Stomach (tissue), 19 donors: ENCODE measurements at places on chromosomes 2 and 18. TPM values are rescaled to one million over a fixed set of nuclear protein-coding genes. Genes with fewer than 3 reads are reported as not detected.

DNA sequence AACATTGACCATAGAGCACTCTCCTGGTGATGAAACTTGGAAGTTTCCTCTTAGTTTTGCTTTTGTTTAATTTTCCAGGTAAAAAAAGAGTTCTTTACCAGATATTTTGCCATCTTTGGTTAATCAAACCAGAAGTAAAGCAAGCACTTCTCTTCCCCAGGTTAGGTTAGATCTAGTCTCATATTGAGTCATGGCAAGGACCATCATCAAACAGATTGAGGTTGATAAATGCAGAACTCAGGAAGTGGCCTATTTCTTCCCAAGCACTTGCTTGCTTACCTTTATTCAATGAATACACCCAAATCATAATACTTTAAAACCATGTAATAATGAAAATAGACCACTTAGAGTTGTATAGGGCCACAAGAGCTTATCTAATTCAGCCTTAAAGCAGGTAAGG lies 23.4 kb downstream of the DNAH6 start:
- no peaks in the 10 kb centered on the region for H3K4me1 ChIP-seq
- H3K36me3 ChIP-seq: no peaks in the 10 kb centered on the region
- H3K27ac ChIP-seq: no peak overlapping the region
- H3K4me3 ChIP-seq: no peak overlapping the region
- H3K27me3 ChIP-seq: no peaks in the 10 kb centered on the region

GRCh38 chr18:21826196-21826595 lies 85.6 kb downstream of the MIB1 start:
- DNase-seq: no peak
- no peak overlapping the region for H3K4me3 ChIP-seq
- peaks cover 16% of the 10 kb centered on the region for H3K4me1 ChIP-seq

GRCh38 chr2:13651684-13652131 lies 935.0 kb downstream of the TRIB2 start:
- no peak overlapping the region for H3K4me3 ChIP-seq
- H3K27ac ChIP-seq: no peak overlapping the region
- H3K4me1 ChIP-seq: no peaks in the 10 kb centered on the region
- H3K36me3 ChIP-seq: no peaks in the 10 kb centered on the region

- H3K27ac ChIP-seq: no peak overlapping the region
- H3K4me1 ChIP-seq: no peaks in the 10 kb centered on the region
- no peak for DNase-seq
- no peak overlapping the region for H3K4me3 ChIP-seq
- H3K36me3 ChIP-seq: no peaks in the 10 kb centered on the region
- H3K27me3 ChIP-seq: no peaks in the 10 kb centered on the region
Observed at GRCh38 chr2:205056151-205056561, 510.9 kb downstream of the PARD3B start.

Gene HOXD9
- not detected for total RNA-seq

Gene NGEF
- total RNA-seq: 7.6 TPM

DNA sequence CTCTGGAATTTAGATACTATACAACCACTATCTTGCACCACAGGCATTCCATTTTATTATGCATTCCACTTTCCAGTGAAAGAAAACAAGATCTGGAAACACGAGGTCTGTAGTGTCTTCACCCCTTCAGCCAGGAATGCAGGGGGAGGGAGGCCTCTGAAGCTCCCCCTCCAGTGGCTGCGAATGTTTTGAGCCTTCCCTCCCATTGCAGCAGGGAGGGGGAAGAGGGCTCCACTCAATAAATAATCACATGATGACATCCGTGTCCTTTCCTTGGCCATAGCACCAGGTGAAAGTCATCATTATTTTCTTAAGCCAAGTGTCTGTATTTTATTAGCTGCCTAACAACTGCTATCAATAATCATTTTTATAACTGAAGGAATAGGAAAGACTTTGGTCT lies 38.6 kb downstream of the ALPK2 start:
- H3K4me1 ChIP-seq: peaks cover 22% of the 10 kb centered on the region
- no peak for DNase-seq
- H3K27ac ChIP-seq: no peak overlapping the region
- H3K36me3 ChIP-seq: no peaks in the 10 kb centered on the region

DNA sequence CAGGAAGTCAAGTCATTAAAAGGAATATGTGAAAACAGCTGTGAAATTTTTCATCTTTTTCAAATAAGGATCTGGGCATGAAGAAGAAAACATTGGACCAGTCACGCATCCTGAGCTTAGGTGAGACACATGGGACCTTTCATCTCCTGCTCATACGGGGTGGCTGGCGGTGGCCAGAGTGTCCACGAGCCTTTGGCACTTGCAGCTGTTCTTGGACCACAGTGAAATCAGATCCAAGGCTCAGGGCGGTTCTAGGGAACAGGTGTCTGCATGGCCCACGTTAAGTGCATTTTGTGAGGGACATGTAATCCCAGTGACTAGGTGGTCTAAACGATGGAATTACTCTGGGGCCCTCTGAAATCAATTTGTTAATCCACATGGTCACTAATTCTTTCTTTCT lies 212.7 kb upstream of the COPS8 start:
- H3K4me3 ChIP-seq: no peak overlapping the region
- H3K27ac ChIP-seq: no peak overlapping the region
- DNase-seq: no peak
- no peaks in the 10 kb centered on the region for H3K36me3 ChIP-seq

- H3K27ac ChIP-seq: no peak overlapping the region
- no peaks in the 10 kb centered on the region for H3K4me1 ChIP-seq
- H3K27me3 ChIP-seq: no peaks in the 10 kb centered on the region
- no peak for DNase-seq
- H3K36me3 ChIP-seq: no peaks in the 10 kb centered on the region
Observed at GRCh38 chr2:160621748-160622147, 128.1 kb upstream of the RBMS1 start.

DNA sequence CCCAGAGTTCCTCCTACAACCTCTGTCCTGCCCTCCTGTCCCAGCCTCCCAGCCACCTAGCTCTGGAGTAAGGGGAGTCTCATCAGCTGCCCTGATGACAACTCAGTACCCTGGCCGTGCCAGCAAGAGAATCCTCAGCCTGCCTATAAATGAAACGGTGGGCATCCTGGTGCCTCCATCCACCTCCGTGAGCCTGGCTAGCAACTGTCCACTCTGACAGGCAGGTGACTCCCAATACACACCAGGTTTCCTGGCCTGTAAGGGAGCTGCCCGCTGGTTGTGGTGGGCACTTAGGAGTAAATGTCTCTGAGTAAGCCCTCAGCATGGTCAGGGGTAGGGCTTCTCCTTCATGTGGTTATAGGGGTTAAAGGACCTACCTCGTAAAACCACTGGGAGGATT lies 81.5 kb downstream of the XDH start:
- no peaks in the 10 kb centered on the region for H3K4me1 ChIP-seq
- H3K36me3 ChIP-seq: no peaks in the 10 kb centered on the region
- no peaks in the 10 kb centered on the region for H3K27me3 ChIP-seq
- H3K4me3 ChIP-seq: no peak overlapping the region
- no peak overlapping the region for H3K27ac ChIP-seq
- DNase-seq: no peak

Gene DNAH7
- total RNA-seq: 1.3 TPM

- H3K4me1 ChIP-seq: peaks cover 80% of the 10 kb centered on the region
- H3K4me3 ChIP-seq: no peak overlapping the region
- H3K27me3 ChIP-seq: no peaks in the 10 kb centered on the region
- H3K36me3 ChIP-seq: peaks cover 7% of the 10 kb centered on the region
Observed at GRCh38 chr18:9933865-9934264, 20.0 kb downstream of the VAPA start.

DNA sequence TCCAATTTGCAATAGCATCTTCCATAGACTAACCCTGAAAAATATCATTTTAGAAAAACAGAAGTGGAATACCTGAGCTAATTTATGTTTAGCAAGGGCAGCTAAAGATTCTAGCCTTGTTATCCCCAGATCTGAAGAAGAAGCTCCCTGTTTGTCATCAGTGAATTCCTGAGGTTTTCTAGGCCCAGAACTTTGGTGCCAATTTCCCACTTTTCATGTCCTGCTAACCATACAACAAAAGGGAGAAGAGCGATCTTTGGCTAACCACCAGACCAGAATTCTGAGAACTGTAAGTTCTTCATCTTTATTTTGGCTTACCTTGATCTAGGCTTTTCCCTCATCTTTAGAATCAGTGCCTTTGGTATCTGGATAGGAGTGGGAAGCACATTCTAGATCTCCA lies 51.3 kb upstream of the RASGRP3 start:
- H3K4me3 ChIP-seq: no peak overlapping the region
- H3K27ac ChIP-seq: no peak overlapping the region
- H3K36me3 ChIP-seq: no peaks in the 10 kb centered on the region
- H3K4me1 ChIP-seq: no peaks in the 10 kb centered on the region
- H3K27me3 ChIP-seq: no peaks in the 10 kb centered on the region

Gene INHBB
- total RNA-seq: 0.89 TPM

DNA sequence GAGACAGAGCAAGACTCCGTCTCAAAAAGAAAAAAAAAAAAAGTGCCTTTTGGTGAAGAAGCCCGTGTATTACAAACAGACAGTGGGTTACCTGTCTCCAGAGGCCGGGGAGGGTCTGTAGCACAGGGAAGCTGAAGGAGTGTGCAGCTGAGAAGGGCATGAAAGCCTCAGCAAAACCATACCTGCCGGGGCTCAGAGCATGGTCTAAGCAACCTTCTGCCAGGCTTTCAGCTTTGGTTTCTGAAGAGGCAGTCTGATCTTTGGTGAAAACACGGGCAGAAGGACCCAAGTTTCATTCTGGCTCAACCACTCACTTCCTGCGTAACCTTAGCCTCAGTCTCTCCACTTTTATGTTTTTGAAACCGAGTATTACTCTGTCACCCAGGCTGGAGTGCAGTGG lies 21.5 kb downstream of the SH2D6 start:
- no peak overlapping the region for H3K4me3 ChIP-seq
- H3K27me3 ChIP-seq: no peaks in the 10 kb centered on the region
- H3K4me1 ChIP-seq: peaks cover 47% of the 10 kb centered on the region
- no peak overlapping the region for H3K27ac ChIP-seq
- no peaks in the 10 kb centered on the region for H3K36me3 ChIP-seq

GRCh38 chr2:125398738-125399524 lies 1257.0 kb upstream of the GYPC start:
- DNase-seq: no peak
- H3K27me3 ChIP-seq: no peaks in the 10 kb centered on the region
- no peak overlapping the region for H3K27ac ChIP-seq
- H3K4me1 ChIP-seq: no peaks in the 10 kb centered on the region

- peaks cover 12% of the 10 kb centered on the region for H3K27me3 ChIP-seq
- H3K4me3 ChIP-seq: peak within 1 kb of the TSS; percentile 59
- H3K4me1 ChIP-seq: peaks cover 51% of the 10 kb centered on the region
- no peaks in the 10 kb centered on the region for H3K36me3 ChIP-seq
Observed at GRCh38 chr2:9205963-9206948, at the start of gene ASAP2. TSS of gene ASAP2 (plus strand) at chr2:9206812. CDS start at chr2:9207105, 293 bp downstream.

- no peak for DNase-seq
- no peaks in the 10 kb centered on the region for H3K27me3 ChIP-seq
- no peaks in the 10 kb centered on the region for H3K36me3 ChIP-seq
- peaks cover 5% of the 10 kb centered on the region for H3K4me1 ChIP-seq
- no peak overlapping the region for H3K4me3 ChIP-seq
Observed at GRCh38 chr18:45528712-45529336, 86.5 kb upstream of the SLC14A2 start.

- H3K4me3 ChIP-seq: no peak overlapping the region
- H3K36me3 ChIP-seq: no peaks in the 10 kb centered on the region
- no peak for DNase-seq
- no peaks in the 10 kb centered on the region for H3K27me3 ChIP-seq
Observed at GRCh38 chr2:161798027-161798426, 173.8 kb downstream of the SLC4A10 start.

Gene ASPRV1
- not detected for total RNA-seq

GRCh38 chr18:2906704-2907549 lies 60.1 kb downstream of the EMILIN2 start:
- DNase-seq: no peak
- H3K27ac ChIP-seq: peak overlapping the region; percentile 75
- H3K4me3 ChIP-seq: peak overlapping the region; percentile 58
- peaks cover 42% of the 10 kb centered on the region for H3K4me1 ChIP-seq
- H3K27me3 ChIP-seq: no peaks in the 10 kb centered on the region

GRCh38 chr2:129907256-129907998 lies 72.0 kb upstream of the RAB6C start:
- no peaks in the 10 kb centered on the region for H3K36me3 ChIP-seq
- H3K4me3 ChIP-seq: no peak overlapping the region
- H3K4me1 ChIP-seq: no peaks in the 10 kb centered on the region
- peak; percentile 17 for DNase-seq
- peaks cover 30% of the 10 kb centered on the region for H3K27me3 ChIP-seq

DNA sequence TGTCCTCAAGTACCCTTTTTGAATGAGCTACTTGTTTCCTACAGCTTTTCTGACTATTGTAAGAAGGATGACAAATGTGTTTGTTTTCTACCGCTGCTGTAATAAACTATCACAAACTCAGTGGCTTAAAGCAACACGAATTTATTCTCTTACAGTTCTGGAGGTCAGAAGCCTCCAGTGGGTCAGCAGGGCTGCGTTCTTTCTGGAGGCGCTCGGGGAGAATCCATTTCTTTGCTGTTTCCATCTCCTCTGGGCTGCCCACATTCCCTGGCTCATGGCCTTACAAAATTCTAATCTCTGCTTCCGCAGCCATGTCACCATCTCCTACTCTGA lies 128.5 kb downstream of the SPP2 start:
- DNase-seq: no peak
- no peaks in the 10 kb centered on the region for H3K36me3 ChIP-seq
- no peaks in the 10 kb centered on the region for H3K4me1 ChIP-seq
- H3K4me3 ChIP-seq: no peak overlapping the region

GRCh38 chr2:124112206-124112605 lies 87.1 kb downstream of the CNTNAP5 start:
- H3K4me3 ChIP-seq: no peak overlapping the region
- H3K4me1 ChIP-seq: no peaks in the 10 kb centered on the region
- no peaks in the 10 kb centered on the region for H3K36me3 ChIP-seq
- H3K27ac ChIP-seq: no peak overlapping the region

Gene HOXD3
- total RNA-seq: 11.0 TPM

GRCh38 chr2:238149841-238150572 lies 8.8 kb upstream of the ERFE start:
- H3K27me3 ChIP-seq: no peaks in the 10 kb centered on the region
- no peak overlapping the region for H3K4me3 ChIP-seq
- no peak overlapping the region for H3K27ac ChIP-seq
- H3K36me3 ChIP-seq: no peaks in the 10 kb centered on the region
- no peak for DNase-seq

- no peaks in the 10 kb centered on the region for H3K4me1 ChIP-seq
- no peak overlapping the region for H3K4me3 ChIP-seq
- no peaks in the 10 kb centered on the region for H3K27me3 ChIP-seq
- no peak overlapping the region for H3K27ac ChIP-seq
Observed at GRCh38 chr2:12300927-12301326, 415.8 kb upstream of the TRIB2 start.
